ENCODE measurements at places on chromosomes 7 and 10.
A peak's percentile ranks its signal among the peaks of the same experiment; 100 is the strongest.

DNA sequence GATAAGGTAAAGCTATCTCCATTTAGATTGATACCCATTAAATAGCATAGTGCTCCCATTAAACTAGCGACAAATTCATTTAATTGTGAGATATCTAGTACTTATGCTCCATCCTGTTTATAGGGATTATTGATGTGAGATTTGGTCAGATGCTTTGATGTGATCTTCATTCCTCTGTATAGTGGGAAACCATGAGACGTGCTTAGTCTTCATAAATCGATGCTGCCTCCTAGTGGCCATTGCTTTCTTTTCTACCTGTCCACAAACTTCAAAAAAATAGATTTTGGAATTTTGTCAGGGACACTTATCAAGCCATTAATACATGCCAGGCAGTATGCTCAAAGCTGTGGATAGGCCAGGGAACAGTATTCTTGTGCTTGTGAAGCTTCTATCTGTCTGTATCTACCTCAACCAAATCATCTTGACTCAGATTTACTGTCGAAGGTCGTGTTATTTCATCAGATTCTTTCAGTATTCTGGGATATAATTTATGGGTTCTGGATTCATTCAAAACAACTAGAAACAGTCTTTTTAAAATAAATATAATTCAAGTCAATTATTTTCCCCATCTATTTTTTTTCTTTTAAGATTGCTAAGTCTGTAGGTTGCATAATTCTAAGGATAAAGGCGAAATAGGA, 12.0 kb downstream of the LSM8 start:
- peak; percentile 49 for DNase-seq

DNA sequence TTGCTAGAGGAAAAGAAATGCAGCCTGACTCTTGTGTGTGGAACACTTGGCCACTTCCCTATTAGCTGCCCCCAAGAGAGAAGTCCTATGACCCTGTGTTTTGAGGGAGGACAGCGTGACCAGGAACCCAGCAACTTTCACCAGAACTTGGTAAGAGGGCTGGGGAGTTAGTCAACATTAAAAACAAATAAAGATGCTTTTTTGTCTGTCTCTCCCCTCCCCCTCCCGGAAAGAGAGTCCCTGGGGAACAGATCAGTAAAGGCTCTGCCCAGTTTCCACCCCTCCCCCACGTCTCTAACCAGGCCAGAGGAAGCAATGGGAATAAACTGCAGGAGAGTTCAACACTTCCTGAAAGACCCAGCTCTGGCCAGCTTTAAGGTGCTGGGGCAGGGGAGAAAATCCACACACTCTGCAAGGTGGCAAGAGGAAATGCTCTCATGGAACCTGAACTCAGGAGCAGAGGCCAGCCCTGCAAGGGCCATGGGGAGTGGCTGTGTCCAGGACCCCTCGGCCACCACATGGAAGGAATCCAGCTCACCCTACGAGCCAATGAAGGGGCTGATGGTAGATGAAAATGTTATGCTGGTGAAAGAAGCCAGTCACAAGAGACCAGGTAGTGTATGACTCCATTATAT, 21.5 kb downstream of the SH3PXD2A start:
- no peak for DNase-seq

- no peak for DNase-seq
These were observed 37.6 kb downstream of the PRF1 start for GRCh38 chr10:70564901-70565351.

- DNase-seq = no peak
These were observed 556.5 kb upstream of the LRRN3 start for GRCh38 chr7:110534241-110534931.

DNA sequence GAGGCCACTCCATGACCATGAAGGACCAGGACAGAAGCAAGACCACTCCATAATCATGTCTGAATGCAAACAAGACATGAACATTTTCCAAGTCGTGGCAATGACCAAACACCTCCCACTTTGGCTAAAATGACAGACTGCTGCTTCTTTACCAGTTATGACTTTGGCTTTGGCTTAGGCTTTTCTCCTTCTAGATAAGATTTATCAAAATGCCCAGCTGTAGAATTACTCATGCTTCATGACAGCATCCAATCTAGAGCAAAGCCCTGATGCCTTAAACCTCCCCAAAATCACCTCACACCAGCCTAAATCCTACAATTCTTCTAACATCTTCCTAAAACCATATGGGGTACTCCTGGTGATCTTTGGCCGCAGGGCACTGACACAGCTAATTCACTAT, 102.1 kb downstream of the VPS41 start:
- DNase-seq = no peak

DNA sequence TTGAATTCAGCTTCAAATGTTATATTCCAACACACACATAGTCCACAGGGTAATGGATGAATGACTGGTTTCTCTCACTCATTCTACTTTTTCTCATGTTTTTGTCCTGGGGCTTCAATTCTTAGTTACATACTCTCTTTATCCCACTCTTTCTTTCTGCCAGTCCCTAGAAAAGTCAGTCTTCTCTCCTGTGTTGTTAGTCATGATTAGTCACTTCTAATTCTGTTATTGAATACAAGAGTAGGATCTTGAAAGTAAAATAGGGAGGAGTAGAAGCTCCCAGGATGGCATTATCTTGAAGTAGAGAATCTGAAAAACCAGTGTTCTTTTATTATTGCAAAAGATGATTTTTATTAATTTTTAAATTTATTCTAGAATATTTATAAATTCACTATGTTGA, 45.5 kb upstream of the CALCR start:
- DNase-seq = no peak

DNA sequence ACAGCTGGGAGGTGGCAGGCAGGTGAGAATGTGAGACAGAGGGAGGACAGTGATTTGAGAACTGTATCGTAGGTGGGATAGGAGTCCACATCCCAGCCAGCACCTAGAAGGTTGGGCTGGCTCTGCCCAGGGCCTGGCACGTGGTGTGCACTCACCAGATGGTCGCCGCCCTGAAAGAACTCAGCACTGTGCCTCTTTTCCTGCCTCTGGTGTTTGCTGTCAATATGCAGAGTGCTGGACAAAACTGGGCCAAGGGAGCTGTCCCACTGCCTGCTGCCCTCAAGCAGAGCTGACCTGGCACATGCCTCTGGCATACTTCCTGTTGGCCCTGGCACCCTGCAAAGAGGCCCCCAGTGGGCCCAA, 36.8 kb downstream of the CHST3 start:
- no peak for DNase-seq

GRCh38 chr10:53025172-53025711, 252.7 kb upstream of the MBL2 start:
- DNase-seq = no peak

DNA sequence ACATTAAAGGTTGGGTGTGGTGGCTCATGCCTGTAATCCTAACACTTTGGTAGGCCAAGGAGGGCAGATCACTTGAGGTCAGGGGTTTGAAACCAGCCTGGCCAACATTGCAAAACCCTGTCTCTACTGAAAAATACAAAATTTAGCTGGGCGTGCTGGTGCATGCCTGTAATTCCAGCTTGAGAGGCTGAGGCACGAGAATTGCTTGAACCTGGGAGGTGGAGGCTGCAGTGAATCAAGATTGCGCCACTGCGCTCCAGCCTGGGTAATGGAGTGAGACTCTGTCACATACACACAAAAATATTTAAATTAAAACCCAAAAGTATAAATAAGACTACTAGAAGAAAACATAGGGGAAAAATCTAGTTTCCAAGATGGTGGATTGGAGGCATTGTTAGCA, 41.9 kb upstream of the CDK13 start:
- DNase-seq = no peak

GRCh38 chr10:123413353-123413752, 252.8 kb upstream of the GPR26 start:
- no peak for DNase-seq

DNA sequence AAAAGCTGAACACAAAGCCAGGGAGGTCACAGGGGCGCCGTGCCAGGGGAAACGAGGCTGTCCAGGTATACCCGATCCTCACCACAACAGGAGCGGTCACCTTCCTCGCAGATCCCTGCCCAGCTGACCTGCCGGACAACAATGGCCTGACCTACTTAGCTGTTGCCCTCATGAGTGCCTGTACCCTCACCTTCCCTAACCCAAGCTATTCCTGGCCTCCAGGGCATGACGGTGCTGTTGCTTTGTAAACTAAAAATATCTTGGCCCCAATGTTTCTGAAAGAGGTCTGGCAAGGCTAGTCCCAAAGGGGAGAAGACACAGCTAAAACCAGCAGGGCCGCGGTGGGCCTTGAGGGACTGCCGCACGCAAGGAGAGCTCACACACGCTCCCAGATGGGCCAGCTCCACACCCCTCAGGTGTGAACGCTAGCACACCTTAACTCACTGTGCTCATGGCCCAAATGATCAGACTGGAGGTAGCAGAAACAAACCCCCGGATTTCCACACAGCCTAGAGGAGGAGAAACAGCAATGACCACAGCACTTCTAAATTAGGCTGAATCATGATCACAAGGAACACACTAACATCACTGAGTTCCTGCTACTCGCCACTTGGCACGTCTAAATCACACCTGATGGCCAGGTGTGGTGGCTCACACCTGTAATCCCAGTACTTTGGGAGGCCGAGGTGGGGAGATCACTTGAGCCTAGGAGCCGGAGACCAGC, 66.3 kb upstream of the CYTH3 start:
- DNase-seq = no peak
